NCI-H524 treated with DMSO at 0.1 percent for 48 hours (cell line): ENCODE measurements at places on chromosomes 12 and 14.

DNA sequence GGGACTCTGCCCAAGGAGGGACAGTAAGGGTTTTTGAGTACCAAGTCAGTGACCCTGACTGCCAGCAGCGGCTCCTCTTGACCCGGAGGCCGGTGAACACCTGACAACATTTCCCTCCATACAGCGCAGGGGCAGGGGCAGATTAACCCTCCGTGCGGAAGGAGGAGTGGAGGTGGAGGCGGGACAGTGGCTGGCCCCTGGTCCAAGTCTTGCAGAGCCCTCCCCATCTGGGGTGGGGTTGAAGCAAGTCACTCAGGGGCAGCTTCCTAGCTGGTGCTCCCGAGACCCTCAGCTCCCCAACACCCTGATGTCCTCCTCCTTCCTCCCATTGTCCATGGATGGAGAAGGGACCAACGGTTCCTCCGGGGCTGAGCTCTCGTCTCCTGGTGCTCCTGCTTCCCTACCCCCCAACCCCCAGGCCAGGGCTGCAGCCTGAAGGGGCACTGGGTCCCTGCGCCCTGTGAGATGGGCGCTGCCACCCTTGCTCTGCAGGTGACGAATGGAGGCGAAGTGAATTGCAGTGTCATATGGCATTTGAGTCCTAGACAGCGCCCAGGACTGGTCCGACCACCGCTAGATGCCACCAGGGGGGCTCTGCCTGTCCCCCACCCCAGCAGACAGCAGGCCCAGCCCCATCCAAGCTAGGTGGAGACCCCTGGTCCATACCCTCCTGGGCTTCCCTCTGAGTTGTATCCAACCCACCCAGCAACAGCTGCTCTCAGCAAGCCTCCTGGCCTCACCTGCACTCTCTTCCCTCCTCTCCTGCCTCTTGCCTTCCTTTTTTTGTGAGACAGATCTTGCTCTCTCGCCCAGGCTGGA is 7.0 kb upstream of the AMN start:
- no peak for DNase-seq

GRCh38 chr12:13069380-13069779 is 25.2 kb downstream of the FAM234B start:
- DNase-seq = no peak

- DNase-seq = no peak
These were observed 99.0 kb downstream of the SETD3 start for GRCh38 chr14:99381688-99382060.

DNA sequence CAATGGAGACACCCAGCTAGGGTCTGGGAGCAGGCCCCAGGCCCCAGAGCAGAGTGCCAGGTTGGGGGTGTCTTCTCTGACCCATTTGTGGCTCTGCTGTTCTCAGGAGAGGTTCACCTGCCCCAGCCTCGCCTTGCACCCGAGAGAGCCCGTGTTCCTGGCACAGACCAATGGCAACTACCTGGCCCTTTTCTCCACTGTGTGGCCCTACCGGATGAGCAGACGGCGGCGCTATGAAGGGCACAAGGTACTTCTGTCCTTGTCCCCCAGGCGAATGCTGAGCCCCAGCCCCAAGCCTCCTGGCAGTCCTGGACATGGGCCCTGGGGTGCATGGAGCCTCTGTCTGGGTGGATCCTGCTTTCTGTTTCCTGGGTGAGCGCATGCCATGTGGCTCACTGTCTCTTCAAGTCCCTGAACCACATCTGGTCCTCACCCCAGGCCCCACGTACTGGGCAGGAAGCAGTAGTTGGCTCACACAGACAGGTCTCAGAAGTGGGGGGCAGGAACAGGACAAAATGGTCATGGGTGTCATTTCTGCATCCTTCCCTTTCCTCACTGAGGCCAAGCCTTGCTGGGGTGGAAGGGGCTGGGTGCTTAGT is 58.2 kb downstream of the BEGAIN start:
- no peak for DNase-seq

- no peak for DNase-seq
These were observed 45.5 kb downstream of the ATF7IP start for GRCh38 chr12:14410841-14411569.

- no peak for DNase-seq
These were observed 40.6 kb downstream of the ZDHHC17 start for GRCh38 chr12:76804435-76804976.

GRCh38 chr12:86249851-86250250 is 6.3 kb downstream of the MGAT4C start:
- DNase-seq = no peak

DNA sequence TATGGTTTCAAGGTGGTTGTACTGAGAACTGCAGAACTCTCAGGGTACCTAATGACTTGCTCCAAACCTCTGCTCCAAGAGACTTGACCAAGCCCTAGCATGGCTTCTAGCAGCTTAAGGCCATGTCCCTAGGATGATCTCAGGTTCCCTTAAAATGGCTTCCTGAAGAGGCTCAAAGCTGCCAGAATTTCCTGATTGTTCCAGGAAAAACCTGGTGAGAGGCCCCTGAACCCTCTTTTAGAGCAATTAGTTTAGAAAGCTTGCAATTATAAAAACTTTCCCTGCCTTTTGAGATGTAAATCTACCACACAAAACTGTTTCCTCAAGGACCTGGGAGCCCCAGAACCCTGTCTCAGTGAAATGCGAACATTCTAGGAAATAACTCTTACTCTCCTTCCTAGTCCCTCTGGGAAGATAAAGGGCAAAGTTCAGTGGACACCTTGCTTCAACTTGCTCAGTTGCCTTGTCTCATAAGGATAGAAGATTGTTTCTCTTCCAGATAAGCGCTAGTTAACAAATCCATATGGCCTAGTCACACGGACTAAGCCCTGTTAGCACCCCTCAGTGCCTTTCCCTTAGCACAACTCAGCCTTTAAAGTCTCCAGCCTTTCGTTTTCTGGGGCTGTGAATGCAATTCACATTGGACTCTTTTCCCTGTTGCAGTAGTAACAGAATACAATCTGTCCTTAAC is 2.5 kb downstream of the CMAS start:
- DNase-seq = no peak

DNA sequence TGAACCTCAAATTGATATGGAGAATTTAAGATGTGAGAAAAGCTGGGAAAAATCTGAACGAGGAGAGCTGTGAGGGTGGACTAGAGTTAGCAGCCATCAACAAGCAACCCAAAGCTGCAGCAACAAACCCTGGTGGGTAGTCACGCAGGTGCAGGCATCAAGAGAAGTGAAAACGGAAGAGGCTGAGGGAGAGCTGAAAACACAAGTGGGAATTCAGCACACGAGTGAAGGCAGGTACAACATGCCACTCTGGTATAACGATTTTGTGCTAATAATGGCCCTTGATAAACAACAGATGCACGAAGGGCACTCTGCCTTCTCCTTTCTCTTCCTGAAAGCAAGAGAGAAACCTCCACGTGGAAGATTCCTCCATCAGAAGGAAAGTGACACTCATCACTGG is 11.5 kb downstream of the TCL1B start:
- no peak for DNase-seq

- no peak for DNase-seq
These were observed 1.8 kb upstream of the TUBA1B start for GRCh38 chr12:49133014-49133413.

DNA sequence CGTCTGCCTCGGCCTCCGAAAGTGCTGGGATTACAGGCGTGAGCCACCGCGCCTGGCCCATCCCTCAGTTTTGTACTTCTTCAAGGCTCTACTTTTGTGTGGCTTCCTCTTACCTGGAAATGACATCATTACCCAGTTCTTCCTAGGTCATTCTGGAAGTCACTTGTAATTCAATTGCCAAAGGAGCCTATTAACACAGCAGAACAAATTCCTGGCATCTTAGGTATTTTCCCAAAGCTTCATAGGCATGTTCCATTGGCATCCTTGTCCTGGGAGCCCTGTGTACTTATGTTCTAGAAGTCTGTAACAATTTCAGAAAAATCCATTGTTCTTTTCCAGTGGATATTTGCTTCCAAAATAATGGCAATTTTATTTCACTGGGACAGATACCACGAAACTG is 60.6 kb downstream of the DAAM1 start:
- DNase-seq = no peak
